ENCODE measurements at places on chromosomes 13 and 19.

DNA sequence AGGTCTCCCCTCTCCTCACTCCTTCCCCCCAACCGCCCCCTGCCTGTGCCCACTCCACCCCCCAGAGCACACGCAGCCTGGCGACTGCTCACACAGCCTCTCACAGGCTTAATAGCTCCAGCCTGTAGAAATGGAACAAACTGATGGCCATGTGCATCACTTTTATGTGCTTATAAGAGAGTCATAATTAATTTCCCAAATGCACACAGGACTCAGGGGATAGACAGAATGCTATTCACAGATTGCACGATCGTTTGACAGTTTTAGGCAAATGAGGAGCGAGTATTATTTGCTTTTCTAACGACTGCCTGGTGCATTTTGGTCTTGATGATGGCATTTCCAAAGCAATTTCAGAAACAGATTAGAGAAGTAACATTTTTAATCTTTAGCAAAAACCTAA lies 97.7 kb upstream of the VSTM2B start:
- DNase-seq: no peak

DNA sequence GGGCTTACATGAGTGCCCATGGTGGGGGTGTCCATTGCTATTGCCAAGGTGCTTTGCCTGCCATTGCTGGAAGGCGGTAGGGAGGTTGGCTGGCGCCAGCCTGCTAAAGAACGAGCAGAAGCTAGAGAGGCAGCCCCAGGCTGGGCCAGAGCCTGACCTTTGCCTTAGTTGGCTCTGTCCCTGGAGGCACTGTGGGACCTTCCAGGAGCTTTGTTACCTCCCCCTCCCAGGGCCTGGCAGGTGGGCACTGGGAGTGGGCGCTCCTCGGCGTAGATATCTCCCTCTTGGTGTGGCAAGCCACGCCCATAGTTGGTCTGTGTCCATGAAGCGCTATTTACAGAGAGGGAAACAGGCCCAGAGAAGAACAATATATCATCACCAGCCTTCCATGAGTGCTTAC lies 2.3 kb upstream of the SLC25A42 start:
- no peak for DNase-seq

DNA sequence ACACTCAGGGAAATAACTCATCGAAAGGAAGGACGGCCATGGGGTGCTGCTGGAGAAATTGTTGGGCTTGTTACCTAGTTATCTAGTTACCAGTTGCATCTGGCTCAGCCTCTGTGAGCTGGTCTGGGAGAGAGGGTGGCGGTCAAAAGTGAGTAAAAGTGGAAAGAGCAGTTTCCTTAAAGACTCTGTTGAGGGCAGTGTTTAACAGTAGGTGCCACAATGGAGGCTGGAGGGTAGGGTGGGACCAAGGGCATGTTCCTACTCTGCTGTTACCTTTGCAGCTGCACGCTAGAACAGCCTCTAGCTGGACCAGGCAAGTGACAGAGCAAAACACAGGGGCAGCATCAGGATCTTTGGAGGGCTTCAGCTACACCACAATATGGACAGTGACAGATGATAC lies 228.8 kb upstream of the STARD13 start:
- no peak for DNase-seq

- no peak for DNase-seq
These were observed 13.2 kb upstream of the ZNF534 start for GRCh38 chr19:52415711-52416110.

- no peak for DNase-seq
These were observed 3.9 kb downstream of the IGSF23 start for GRCh38 chr19:44617110-44617880.

DNA sequence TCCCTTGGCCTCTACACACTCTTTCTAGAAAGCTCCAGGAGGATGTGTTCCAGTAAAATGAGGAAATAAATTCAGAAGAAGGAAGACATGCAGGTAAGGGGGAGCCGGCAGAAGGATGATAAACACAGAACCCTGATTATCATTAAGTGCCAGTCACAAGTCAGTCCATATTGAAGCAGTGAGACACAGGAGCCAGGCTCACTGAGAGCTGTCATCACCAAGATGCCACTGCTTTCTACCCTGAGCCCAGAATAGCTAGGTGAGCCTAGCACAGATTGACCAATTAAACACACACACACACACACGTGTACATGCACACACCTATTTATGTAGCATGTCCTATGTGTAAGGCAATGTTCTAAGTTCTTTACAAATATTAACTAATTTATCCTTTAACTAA lies 211.4 kb upstream of the IPO5 start:
- no peak for DNase-seq

- DNase-seq: no peak
These were observed 14.6 kb downstream of the GSX1 start for GRCh38 chr13:27806744-27807387.

GRCh38 chr13:49733181-49733951 lies 42.1 kb upstream of the EBPL start:
- no peak for DNase-seq

DNA sequence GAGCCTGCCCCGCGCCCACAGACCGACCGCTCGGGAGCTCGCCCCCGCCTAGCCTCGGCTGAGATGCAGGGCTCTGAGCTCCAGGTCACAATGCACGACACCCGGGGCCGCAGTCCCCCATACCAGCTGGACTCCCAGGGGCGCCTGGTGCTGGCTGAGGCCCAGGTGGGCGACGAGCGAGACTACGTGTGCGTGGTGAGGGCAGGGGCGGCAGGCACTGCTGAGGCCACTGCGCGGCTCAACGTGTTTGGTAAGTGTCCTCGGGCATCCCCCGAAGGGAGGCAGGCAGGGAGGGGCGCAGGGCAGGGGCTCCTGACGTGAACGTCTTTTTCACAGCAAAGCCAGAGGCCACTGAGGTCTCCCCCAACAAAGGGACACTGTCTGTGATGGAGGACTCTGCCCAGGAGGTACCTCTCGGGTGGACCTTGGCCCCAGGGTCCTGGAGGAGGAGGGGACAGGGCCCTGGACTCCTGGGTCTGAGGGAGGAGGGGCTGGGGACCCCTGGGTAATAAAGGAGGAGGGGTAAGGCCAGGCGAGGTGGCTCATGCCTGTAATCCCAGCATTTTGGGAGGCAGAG lies 3.3 kb downstream of the BCAM start:
- DNase-seq: no peak

DNA sequence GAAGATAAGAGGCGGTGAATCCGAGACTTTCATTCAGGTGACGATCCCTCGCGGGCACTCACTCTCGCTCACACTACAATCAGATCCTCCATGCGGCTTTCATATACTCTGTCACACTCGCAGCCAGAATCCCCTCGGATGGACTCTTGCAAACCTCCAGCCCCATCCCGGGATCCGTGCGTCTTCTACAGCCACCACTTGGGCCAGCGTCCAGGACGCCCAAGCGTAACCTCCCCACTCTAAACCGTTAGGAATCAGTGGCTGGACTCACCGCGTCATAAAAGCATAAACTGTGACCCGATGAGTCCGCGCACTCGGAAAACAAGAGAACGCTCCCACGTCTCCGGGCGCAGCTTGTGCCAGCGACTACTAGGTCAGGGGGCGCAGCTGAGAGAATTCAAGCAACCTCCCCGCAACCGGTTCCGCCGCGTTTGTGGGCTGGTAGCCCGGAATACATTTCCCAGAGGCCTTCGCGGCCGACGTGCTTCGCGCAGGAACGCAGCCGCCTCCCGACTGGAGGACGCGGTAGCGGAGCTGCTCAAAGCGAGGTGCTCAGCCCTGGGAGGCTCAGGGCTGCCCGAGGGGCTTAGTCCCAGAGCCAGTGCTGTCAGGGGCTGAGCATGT lies 27.6 kb downstream of the ZNF607 start:
- peak; percentile 81 for DNase-seq

DNA sequence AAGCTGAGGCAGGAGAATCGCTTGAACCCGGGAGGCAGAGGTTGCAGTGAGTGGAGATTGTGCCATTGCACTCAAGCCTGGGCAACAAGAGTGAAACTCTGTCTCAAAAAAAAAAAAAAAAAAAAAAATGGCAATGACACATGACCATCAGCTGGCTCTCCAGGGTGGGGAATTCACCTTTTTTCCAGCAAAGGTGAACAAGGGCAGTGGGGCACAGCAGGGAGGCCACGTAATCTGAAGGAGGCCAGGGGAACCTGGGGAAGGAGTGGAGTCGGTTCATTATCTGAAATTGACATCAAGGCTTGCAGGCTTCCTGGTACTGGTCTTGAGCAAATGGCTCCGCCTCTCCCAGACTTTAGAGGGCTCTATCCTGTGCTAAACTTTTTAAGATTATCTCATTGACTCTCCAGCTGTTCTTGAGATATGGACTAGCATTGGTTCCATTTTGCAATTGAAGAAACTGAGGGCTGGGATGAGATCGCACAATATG lies 28.1 kb downstream of the KEAP1 start:
- no peak for DNase-seq

GRCh38 chr13:100789968-100790367 lies 115.4 kb upstream of the TMTC4 start:
- no peak for DNase-seq

- peak; percentile 72 for DNase-seq
These were observed 729 bp upstream of the MADCAM1 start for GRCh38 chr19:495402-496111.

DNA sequence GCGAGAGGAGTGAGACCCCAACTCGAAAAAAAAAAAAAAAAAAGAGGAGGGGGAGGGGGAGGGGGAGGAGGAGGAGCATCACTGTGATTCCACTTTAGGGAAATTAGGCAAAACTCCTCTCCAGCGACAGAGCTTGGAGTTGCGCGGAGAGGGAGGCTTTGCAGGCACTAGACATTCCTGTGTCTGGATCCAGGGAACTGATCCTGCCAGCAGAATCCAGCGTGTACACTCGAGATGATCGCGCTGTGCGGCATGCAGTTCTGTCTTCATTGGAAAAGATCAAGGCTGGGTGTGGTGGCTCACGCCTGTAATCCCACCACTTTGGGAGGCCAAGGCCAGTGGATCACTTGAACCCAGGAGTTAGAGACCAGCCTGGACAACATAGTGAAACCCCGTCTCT lies 29.6 kb upstream of the KLF2 start:
- no peak for DNase-seq

GRCh38 chr19:57034544-57034943 lies 85.2 kb upstream of the USP29 start:
- no peak for DNase-seq

DNA sequence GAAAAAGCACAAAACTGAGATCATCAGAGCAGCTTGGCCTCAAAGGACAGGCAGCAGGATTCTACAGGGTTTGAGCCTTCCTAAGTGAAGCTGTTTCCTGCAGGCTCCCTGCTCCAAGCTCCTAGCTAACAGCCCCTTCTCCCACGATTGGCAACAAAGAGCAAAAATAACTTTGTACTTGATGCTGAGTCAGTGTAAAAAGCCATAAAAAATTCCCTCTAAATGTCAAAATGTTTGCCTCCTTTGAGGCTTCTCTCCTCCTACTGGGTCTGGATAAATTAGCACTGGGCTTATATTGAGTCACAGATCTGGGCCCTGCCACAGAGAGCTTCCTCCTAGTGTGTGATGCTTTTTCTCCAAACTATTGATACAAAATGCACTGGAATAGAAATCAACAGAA lies 153.3 kb downstream of the TNFRSF19 start:
- no peak for DNase-seq

DNA sequence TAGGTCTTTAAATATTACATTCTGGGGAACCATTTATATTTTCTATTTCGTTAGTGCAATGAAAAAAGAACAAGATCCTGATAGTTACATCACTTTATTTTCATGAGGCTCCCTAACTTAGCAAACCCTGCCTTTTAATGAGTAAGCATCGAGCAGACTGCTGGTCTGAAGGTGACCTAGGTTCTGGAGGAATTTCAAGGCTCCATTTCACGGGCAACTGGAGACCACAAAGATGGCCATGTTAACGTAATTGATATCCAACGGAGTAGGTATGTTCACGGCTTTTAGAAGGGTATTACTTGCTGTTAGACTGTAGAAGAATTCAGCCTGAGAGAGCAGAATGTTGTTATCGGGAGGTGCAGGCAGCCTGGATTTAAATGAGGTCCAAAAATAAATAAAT lies 1597.6 kb downstream of the EFNB2 start:
- DNase-seq: no peak

GRCh38 chr19:9324584-9324962 lies 594 bp downstream of the ZNF559 start:
- no peak for DNase-seq

DNA sequence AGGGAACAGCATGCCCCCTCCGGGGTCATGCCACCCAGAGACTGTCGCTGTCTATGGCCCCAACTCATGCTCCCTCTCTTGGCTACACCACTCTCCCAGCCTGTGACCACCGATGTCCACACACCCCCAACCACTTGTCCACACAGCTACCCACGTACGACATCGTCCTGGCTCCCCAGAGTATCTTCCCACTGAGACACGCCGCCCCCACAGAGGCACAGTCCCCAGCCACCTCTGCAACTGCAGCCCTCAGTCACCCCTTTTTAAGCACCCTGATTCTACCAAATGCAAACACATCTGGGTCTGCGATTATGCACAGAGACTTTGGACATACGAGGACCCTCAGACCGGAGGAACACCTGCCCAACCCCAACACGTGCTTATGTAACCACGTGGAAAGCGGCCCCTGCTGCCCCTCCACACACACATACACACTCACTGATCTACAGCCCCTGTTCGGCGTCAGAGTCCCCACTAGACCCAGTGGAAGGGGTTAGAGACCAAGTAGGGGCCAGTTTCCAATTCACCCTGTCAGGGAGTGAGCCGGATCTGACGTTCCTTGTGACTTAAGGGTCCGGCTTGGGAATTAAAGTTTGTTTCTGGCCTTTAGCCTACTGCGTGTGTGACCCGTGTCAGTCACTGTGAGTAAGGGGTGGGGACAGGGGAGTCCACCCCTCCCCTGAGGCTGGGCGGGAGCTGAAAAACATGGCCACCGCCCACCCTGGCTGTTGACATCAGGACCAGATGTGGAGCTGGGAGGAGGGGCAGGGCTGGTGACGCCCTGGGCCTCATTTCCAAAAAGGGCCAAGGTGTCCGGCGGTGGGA lies 11.9 kb upstream of the AXL start:
- no peak for DNase-seq

- DNase-seq: no peak
These were observed 4.6 kb upstream of the ITGBL1 start for GRCh38 chr13:101447852-101448251.

DNA sequence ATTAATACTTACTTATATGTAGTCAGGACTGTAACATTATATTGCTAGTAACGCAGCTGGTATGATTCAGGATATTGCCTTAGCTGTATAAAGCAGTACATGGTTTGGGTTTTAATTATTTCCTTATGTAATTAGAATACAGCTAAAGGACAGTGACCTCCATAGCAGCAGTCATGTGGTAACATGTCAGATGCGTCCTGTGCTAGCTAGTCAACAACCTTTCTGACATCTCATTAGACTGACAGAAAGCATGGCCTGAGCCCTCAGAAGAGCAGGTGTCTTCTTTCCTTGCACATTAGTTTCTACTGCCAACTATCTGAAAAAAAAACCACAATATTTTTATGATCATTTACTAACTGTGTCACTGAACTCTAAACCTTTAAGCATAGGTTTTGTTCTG lies 122.2 kb downstream of the MAB21L1 start:
- no peak for DNase-seq

DNA sequence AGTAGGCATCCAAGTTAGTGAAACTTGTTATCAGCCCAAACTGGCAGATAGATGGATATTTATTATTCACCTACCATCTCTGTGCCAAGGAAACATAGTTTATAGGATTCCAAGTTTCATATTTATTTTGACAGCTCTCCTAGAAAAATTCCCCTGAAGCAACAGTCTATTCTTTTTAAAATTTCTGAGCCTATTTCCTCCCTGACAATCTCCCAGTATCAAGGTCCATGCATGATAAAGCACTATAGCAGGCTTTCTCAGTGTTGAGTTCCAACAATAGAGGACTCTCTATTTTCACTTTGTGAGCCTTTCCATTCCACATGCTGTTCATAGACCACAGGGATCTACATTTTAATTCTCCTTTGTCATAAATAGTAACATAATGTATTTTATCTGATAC lies 312.6 kb downstream of the SLITRK6 start:
- no peak for DNase-seq

GRCh38 chr19:45250216-45250831 lies 747 bp upstream of the MARK4 start:
- no peak for DNase-seq

Measured in stimulated activated naive CD8-positive, alpha-beta T cell treated with anti-CD3 and anti-CD28 coated beads, Interleukin-15, amount 100 ng/mL, for 72 hours (primary cell).